ENCODE measurements at places on chromosomes 11 and 22.

- DNase-seq = no peak
These were observed 12.7 kb downstream of the RBFOX2 start for GRCh38 chr22:36015811-36016529.

DNA sequence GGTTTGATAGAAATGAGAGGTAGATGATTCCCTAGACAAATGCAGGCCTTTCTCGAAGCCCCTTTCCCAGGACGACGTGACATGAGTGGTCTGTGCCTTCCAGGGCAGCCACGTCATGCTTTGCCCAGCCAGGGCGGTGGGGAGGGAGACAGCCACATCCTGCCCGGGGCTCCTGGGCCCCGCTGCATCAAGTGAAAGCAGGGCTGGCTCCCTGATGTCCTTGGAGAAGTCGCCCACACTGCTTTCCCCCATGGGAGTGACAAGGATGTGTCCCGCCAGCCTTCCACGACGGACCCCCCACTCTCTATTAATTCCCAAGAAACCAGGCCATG lies 13.2 kb downstream of the PPARA start:
- no peak for DNase-seq

GRCh38 chr11:45180179-45180847 lies 33.9 kb downstream of the PRDM11 start:
- DNase-seq = peak; percentile 61

DNA sequence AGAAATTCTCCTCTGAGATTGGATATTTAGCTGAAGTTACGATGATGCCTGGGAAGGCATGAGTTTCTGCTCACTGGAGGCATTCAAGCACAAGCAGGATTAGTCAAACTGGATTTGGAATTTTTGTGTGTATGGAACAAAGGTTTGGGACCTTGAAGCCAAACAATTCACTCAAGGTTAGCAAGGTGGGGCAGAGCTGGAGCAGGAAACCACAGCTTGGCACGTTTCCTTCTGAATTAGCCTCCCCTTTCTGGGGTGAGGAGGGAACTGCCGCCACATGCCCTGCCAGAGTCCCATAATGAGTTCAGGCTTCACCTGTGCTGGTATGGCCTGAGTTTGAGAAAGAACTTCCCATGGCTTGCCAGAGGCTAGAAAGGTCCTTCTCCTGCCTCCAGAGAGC lies 50.9 kb upstream of the RRAS2 start:
- no peak for DNase-seq

GRCh38 chr11:122319085-122319484 lies 203.1 kb upstream of the BLID start:
- DNase-seq = no peak

DNA sequence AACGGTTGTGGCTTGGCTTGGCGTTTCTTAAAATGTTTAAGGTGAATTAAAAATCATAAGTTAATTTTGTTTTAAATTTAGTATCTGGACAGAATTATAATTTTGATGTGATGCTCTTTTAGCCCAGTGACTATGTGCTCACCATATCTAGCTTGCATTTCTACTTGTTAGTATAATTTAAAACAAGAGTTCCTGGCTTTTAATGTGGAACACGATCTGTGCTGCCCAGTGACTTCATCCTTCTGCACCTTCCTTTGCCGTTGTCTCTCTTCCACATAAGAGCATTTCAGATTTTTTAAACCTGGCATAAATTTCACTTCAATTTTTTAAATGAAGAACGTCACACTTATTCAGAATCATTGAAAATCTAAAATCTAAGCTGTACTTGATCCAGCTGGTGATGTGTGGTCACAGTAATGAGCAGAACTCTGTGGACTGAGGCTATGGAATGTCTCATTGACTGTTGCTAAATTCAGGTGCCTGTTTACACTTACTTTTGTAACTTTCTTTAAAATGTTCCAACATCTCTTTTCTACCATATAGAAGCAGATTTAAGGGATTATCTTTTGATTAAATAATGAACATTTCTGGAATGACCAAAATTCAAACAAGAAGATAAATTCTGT lies 75.4 kb upstream of the ADSL start:
- no peak for DNase-seq

DNA sequence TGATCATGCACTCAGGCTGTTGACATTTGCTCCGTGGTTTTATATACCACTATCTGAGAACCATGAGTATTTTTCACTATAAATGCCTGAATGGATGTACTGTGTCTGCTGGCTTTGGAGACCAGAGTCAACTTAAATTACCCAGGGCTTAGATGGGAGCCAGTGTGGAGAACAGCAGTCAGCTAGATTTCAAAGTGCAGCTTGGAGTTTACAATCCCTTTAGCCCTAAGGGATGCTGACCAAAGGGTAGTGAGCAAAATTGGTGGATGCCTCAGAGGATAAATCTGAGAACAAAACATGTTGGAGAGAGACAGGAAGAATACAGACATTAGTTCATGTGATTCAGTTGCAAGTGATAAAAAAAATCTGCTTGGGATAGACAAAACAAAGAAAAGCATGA lies 327.5 kb downstream of the C11orf87 start:
- DNase-seq = no peak

- no peak for DNase-seq
These were observed at the start of gene ARHGAP8 for GRCh38 chr22:44752285-44753188. ARHGAP8 (plus strand) TSS chr22:44752575; CDS start chr22:44786528, 33,953 bp downstream.

DNA sequence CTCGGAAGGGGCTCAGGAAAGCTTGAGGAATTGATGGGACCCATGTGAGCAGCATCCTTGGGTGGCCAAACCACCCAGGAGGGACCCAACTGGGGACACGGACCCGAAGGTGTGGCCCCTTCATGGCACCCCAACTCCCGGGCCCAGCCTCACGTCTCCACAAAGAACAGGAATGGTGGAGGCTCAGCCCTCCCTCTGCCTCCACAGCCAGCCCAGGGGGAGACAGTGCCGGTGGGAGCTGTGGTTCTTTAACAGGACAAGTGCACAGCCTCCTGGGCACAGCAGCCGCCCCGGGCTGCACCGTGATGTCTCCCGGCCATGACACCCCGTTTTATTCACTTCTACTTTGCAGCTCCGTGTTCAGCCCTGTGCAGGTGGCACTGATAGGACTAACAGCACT lies 587.2 kb downstream of the BRD1 start:
- DNase-seq = no peak

- DNase-seq = no peak
These were observed 234.5 kb upstream of the B3GAT1 start for GRCh38 chr11:134646561-134646960.

GRCh38 chr22:49321477-49322055 lies 506.1 kb downstream of the BRD1 start:
- DNase-seq = no peak

GRCh38 chr11:121104312-121104762 lies 3.3 kb downstream of the TECTA start:
- DNase-seq = no peak

DNA sequence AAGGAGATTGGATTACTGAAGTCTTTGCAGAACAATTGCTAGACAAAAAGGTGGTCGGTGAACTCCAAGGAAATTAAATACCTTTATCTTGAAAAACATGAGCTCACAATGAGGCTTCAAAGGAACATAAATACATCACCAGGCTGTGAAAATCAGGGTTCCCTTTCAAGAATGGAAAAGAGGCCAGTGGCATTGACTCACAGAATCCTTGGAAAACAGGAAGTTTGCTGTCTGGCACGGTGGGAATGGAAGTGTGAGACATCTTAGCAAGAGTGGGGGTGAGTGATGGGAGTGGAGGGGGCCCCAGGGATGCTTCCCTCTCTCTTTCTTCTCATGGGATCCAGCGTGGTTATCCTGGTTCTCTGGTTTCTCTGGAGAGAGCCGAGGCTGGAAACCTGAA lies 48.9 kb upstream of the TBCEL start:
- no peak for DNase-seq

- DNase-seq = no peak
These were observed 2.0 kb upstream of the CCDC73 start for GRCh38 chr11:32796425-32796824.

DNA sequence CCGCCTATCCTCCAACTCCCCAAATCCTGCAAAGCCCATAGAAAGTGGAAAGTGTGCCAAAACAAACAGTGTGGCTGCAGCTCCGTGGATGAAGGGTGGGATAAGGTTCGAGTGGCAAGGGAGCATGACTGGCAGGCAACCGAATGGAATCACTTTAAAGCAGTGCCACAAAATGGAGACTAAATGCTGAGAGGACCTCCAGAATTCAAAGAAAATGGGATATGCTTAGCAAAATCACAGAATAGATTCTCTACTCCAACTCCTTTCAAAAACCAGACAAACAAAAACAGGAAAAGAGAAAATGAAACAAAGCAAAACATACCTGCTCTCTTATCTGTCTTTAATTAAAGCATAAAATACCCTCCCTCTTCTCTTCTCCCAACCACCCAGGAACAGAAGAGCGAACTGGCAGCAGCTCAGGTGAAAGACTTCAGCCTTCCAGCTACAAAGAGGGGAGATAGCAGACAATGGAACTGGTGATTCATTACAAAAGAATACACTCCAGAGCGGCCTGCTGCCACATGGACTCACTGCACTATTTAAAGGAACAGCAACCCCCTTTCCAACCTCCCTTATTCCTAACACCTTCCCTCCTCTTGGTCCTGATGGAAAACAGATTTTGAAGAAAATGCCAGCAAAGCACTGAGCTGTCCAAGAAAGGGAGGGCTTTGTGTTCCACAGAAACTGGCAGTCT lies 118.5 kb downstream of the APOL5 start:
- peak; percentile 45 for DNase-seq

GRCh38 chr11:134332782-134333181 lies 994 bp downstream of the GLB1L2 start:
- no peak for DNase-seq

DNA sequence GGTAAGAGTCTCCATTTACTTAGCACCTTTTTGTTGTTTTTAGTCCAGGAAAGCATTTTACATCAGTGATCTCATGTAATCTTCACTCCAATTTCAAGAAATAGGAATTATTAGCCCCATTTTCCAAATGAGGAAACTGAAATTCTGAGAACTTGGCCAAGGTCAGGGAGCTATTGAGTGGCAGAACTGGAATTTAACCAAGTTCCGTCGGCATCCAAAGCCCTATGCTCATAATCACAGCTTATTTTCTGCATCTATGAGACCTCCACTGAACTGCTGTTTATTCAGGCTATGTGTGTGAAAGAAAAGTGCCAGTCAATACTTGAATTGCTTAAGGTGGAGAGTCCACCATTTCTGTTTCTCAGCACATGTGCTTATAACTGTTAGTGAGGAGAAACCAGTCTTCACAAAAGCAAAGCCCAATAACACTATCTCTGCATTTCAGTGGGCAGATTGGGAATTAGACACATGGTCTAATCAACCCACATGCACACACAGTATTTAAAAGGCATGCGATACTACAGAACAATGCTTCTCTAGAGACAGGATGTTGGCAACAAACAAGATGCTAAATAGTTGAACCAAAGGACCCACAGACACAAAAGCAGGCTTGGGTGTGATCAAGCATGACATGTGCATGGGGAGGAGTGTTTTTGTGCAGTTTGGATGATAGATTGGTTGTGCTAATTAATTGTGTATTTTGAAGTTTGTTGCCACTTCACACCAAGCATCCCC lies 780.6 kb downstream of the OPCML start:
- DNase-seq = no peak

- DNase-seq = no peak
These were observed 1.2 kb upstream of the CXCR5 start for GRCh38 chr11:118882491-118882890.

DNA sequence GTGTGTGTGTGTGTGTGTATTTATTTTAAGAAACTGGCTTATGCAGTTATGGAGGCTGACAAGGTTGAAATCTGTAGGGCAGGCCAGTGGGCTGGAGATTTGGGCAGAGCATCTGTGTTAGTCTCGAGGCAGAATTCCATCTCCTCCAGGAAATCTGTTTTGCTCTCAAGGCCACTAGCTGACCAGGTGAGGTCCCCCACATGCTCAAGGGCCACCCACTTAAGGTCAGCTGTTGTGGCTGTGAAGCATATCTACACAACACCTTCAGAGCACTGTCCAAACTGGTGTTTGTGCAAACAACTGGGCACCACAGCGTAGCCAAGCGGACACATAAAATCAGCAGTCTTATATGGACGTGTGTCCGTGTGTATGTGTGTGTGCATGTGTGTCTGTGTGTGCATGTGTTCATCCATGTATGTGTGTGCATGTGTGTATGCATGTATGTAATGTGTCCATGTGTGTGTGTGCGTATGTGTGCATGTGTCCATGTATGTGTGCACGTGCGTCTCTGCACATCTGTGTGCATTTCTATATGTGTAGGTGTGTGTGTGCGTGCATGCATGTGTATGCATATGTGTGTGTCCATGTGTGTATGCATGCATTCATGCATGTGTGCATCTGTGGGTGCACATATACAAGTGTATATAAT lies 400.9 kb downstream of the BRD1 start:
- no peak for DNase-seq

DNA sequence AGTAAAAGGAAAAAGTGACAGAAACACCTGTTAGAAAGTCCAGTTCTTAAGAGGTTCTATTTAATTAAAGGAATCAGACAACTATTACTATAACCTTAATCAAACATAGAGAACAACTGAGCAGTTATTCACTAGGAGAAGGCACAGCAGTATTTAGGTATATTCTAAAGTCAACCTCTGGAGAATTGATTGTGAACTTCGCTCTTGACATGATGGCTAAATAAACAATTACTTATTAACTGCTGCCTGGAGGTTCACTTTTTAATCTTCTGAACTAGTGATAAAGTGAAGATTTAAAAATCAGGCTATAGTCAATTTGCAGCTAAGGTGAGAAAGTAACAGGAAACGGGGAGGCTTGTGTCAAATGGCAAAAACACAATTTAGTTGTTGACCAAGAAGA lies 557.3 kb downstream of the FAM181B start:
- no peak for DNase-seq

DNA sequence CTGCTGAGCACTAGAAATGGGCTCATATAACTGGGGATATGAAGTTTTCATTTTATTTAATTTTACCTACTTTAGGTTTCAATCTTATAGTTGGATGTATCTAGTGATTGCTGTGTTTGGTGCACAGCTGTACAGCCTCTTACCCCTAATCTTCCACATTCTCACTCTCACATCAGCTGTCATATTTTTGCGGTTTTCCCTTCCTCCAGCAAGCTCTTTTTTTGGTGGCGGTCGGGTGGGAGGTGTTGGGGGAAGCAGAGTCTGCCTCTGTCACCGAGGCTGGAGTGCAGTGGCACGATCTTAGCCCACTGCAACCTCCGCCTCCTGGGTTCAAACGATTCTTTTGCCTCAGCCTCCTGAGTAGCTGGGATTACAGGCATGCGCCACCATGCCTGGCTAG lies 445.1 kb upstream of the ISX start:
- no peak for DNase-seq

DNA sequence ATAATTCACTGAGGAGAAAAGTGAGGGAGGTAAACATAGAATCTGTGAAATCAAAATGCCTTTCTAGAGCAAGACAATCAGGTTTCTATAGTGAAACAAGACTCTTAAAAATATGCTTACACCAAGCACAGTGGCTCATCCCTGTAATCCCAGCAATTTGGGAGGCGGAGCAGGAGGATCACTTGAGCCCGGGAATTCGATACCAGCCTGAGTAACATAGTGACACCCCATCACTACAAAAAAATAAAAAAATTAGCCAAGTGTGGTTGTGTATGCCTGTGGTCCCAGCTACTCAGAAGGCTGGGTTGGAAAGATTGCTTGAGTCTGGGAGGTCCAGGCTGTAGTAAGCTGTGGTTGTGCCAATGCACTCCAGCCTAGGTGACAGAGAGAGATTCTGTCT lies 43.2 kb upstream of the ME3 start:
- no peak for DNase-seq

Measured in left cardiac atrium (tissue), 4 donors.